IMR-90 (cell line): ENCODE measurements at places on chromosomes 1 and 21. TPM values are rescaled to one million over a fixed set of nuclear protein-coding genes. Genes with fewer than 3 reads are reported as not detected.
A peak's percentile ranks its signal among the peaks of the same experiment; 100 is the strongest.

The IL20 gene
- not detected in 2 replicates for total RNA-seq

- peak; percentile 2 for DNase-seq
- H3K4me3 ChIP-seq, result no peak overlapping the region
- no peaks in the 10 kb centered on the region for H3K4me1 ChIP-seq
- H3K27me3 ChIP-seq, result no peaks in the 10 kb centered on the region
Observed at GRCh38 chr1:119253366-119253765, 112.9 kb upstream of the WARS2 start.

DNA sequence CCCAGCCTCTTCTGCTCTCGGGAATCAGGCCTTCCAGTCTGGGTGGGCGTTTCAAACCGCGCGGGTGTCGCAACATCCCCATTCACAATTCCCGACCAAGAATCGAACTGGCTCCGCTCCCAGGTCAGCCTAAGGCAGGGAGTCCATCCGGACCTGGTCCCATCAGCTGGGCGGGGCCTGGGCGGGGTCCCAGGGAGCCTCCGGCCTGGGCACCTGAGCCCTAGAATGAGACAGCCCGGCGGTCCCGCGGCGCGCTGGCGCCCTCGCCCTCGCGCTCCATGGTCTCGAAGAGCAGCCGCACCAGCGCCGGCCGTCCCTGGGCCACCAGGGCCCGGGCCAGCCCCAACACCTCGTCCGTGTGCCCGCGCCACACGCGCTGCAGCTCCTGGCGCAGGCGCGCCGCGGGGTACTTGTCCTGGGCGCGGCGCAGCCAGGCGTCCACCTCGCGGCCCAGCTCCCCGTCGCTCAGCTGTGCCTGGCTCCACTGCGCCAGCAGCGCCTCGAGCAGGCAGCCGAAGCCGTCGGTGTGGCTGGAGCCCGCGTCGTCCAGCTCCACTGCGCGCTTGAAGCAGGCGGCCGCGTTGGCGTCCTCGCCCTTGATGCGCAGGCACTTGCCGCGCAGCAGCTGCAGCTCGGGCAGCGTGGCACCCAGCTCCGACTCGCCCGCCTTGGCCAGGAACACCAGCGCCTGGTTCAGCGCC is 16.9 kb upstream of the PARS2 start:
- H3K4me1 ChIP-seq, result no peaks in the 10 kb centered on the region; the same call in 1 of the 2 replicates
- H3K27me3 ChIP-seq, result peaks cover 75% of the 10 kb centered on the region
- no peaks in the 10 kb centered on the region for H3K36me3 ChIP-seq

The LINGO4 gene
- total RNA-seq, result not detected in 2 replicates

DNA sequence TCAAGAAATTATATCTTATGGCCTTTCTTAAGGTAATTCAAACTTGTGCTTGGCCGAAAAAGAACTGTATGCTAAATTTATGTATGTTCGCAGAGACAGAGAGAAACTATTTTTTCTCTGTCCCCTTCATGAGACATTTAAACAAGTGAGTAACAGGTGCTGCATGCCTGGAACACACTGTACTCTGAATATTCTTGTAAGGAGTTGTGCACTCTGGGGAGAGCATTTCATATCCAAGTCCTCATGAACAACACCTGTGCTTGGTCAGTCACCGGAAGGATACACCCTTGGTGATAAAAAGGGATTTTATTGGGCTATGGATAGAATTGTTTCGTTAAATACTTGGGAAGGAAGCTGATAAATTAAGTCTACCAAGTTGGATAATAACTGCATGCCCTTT is 220.8 kb upstream of the NRIP1 start:
- H3K27ac ChIP-seq, result no peak overlapping the region
- no peaks in the 10 kb centered on the region; the same call in 1 of the 2 replicates for H3K27me3 ChIP-seq
- no peak overlapping the region for H3K4me3 ChIP-seq
- H3K4me1 ChIP-seq, result no peaks in the 10 kb centered on the region

DNA sequence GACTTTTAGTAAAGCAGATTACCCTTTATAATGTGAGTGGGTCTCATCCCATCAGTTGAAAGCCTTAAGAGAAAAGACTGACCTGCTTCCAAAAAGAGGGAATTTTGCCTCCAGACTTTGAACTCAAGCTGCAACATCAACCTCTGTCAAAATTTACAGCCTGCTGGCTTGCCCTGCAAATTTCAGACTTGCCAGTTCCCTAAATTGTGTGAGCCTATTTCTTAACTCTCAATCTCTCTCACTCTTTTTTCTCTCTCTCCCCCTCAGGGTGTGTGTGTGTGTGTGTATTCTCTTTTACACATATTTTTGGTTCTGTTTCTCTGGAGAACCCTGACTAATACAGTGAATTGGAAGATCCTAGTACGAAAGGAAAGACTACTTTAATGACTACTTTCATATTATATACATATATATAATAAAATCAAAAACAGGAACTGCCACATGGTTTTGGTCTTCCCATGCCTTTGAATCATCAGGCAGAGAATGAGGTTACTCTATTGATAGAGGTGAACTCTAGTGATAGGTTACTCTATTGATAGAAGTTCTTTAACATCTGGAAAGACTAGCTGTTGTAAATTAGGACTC is 6.4 kb downstream of the OR2C3 start:
- no peaks in the 10 kb centered on the region for H3K36me3 ChIP-seq
- H3K27me3 ChIP-seq, result no peaks in the 10 kb centered on the region
- no peak overlapping the region for H3K27ac ChIP-seq
- H3K4me1 ChIP-seq, result no peaks in the 10 kb centered on the region
- H3K4me3 ChIP-seq, result no peak overlapping the region

GRCh38 chr1:94697839-94698238 is 122.3 kb upstream of the SLC44A3 start:
- H3K4me3 ChIP-seq, result no peak overlapping the region
- no peaks in the 10 kb centered on the region for H3K27me3 ChIP-seq
- H3K27ac ChIP-seq, result peak overlapping the region; percentile 64
- no peak for DNase-seq

DNA sequence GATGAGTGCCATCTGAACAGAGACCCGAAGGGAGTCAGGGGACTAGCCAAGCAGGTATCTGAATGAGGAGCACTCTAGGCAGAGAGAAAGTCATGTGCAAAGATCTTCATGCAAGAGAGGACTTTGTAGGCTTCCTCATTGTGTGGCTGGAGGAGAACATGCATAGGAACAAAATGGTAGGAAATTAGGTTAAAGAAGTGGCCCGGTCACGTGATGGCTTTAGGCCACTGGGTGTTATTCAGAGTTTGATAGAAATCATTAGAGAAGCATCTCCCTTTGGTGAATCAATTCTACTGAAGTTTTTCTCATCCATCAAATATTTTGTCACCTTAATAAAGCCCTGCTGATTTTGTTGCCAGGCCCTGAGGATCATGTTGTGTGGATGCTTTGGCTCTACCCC is 45.8 kb upstream of the KCTD3 start:
- H3K27me3 ChIP-seq, result no peaks in the 10 kb centered on the region
- H3K36me3 ChIP-seq, result no peaks in the 10 kb centered on the region
- DNase-seq, result no peak
- H3K27ac ChIP-seq, result no peak overlapping the region
- no peak overlapping the region for H3K4me3 ChIP-seq
- H3K4me1 ChIP-seq, result peaks cover 3% of the 10 kb centered on the region
